ENCODE measurements at places on chromosomes 4 and X.

DNA sequence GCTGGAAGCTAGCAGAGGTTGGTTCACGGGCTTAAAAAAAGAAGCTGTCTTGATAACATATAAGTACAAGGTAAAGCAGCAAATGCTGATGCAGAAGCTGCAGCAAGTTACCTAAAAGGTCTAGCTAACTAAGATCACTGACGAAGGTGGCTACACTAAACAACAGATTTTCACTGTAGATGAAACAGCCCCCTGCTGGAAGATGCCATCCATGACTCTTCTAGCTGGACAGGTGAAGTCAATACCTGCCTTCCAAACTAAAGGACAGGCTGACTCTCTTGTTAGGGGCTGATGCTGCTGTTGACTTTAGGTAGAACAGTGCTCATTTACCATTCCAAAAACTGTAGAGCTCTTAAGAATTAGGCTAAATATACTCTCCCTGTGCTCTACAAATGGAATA lies 99.5 kb downstream of the FBXW7 start:
- DNase-seq: no peak

DNA sequence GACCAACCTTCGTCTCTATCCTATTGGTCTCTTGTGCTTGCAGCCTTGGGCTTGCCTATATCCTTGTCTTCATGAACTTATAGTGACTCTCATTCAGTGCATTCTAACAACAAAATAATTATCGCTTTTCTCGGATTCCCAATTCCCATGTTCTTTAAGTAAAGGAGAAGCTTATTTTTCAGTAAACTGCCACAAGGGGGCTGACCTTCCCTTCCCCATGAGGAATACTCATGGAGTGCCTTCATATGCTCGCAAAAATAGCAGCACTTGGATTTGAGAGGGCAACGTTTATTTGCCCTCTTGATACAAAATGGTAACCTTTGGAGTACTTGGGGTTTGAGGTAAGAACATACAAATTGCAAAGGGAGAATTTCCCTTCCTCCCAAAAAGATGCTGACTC lies 183.2 kb upstream of the TENT5D start:
- no peak for DNase-seq

- no peak for DNase-seq
These were observed 24.0 kb downstream of the TECRL start for GRCh38 chr4:64385220-64385619.

DNA sequence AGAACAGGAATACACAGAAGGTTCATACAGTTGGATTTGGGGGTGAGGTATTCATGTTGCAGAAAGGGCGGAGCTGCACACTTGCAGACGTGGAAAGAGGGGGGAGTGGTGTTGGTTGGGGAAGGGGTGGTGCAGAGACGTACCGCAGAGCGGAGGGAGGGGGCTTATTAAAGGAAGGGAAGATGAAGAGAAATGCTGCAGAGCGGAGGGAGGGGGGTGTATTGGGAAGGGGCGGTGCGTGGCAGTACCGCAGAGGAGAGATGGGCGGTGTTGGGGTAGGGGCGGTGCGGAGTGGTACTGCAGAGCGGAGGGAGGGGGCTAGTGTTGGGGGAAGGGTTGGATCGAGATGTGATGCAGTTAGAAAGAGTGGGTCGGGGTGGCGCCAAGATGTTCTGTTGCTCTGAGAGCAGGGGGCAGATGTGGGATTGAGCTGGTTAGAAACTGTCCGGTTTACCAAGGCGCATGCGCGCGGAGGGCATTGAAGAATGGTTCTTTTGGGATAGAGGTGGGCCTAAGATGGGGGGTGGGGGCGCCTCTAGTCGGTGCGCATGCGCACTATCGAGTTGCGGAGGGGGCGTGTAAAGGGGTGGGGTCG lies 900 bp downstream of the TRO start:
- peak; percentile 6 for DNase-seq

- no peak for DNase-seq
These were observed 262.6 kb downstream of the C4orf33 start for GRCh38 chr4:129358571-129358970.

GRCh38 chrX:38220415-38221390 lies at the start of gene SRPX:
Gene SRPX (minus strand): TSS chrX:38220871. CDS start chrX:38220792, 79 bp downstream.
- no peak for DNase-seq

- DNase-seq: no peak
These were observed 62.8 kb upstream of the DOCK11 start for GRCh38 chrX:118432799-118433198.

DNA sequence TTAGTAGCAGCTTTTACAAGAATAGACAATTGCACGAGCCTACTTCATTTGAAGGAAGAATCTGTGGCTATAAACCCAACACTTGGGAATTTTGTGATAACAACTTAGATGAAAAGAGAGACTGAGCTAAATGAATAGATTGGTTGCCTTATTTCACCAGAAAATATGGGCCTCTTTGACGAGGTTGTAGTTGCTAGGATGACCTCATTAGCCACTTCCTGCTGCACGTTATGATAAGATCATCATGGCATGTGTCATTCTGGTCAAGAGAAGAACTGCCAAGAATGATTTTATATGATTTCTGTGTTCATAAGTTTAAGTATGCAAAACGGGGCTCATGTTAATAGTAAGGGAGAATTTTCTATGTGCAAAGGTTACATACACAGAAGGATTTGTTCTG lies 321.9 kb upstream of the GIMD1 start:
- DNase-seq: no peak

- DNase-seq: no peak
These were observed 514.8 kb downstream of the CCSER1 start for GRCh38 chr4:90641861-90642599.

DNA sequence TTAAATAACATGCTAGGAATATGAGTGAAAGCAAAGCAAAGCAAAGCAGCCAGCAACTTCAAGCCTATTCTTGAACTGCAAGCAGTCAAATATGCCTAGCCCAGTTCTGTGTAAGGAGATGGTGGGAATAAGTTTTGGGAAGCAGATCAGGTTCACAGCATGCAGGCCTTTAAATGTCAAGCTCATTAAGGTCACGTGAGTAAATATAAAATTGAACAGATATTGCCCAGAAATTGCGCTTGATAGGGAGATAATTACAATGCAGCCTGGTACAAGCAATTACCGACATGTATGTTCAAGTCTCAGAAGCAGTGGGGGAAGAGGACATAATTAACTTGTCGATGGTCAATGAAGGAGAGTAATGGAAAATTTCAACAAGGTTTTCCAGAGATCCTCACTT lies 6.0 kb downstream of the GNPDA2 start:
- no peak for DNase-seq

GRCh38 chrX:136209016-136209738 lies 42.0 kb downstream of the MAP7D3 start:
- DNase-seq: no peak

Measured in amniotic stem cell (primary cell).